ENCODE measurements at places on chromosomes 13 and 19. TPM values are rescaled to one million over a fixed set of nuclear protein-coding genes. Genes with fewer than 3 reads are reported as not detected.

GRCh38 chr13:97403893-97404750 is 29.8 kb upstream of the RAP2A start:
- no peak for DNase-seq
- no peak overlapping the region for H3K27ac ChIP-seq
- no peaks in the 10 kb centered on the region for H3K36me3 ChIP-seq

- no peak overlapping the region for H3K4me3 ChIP-seq
- DNase-seq, result no peak
- no peak overlapping the region for H3K27ac ChIP-seq
- no peaks in the 10 kb centered on the region for H3K36me3 ChIP-seq
- no peaks in the 10 kb centered on the region for H3K4me1 ChIP-seq
- H3K27me3 ChIP-seq, result no peaks in the 10 kb centered on the region
Measured at GRCh38 chr13:33218426-33218825, 67.1 kb downstream of the STARD13 start.

- DNase-seq, result peak; percentile 69
- peaks cover 26% of the 10 kb centered on the region for H3K4me1 ChIP-seq
- peak within 1 kb of the TSS; percentile 59 for H3K4me3 ChIP-seq
- H3K27ac ChIP-seq, result no peak within 1 kb of the TSS
- H3K27me3 ChIP-seq, result peaks cover 46% of the 10 kb centered on the region
Measured at GRCh38 chr19:55179606-55180484, at the start of gene SYT5. Gene SYT5 (minus strand): TSS chr19:55180289. CDS start chr19:55179041, 1,248 bp downstream.

DNA sequence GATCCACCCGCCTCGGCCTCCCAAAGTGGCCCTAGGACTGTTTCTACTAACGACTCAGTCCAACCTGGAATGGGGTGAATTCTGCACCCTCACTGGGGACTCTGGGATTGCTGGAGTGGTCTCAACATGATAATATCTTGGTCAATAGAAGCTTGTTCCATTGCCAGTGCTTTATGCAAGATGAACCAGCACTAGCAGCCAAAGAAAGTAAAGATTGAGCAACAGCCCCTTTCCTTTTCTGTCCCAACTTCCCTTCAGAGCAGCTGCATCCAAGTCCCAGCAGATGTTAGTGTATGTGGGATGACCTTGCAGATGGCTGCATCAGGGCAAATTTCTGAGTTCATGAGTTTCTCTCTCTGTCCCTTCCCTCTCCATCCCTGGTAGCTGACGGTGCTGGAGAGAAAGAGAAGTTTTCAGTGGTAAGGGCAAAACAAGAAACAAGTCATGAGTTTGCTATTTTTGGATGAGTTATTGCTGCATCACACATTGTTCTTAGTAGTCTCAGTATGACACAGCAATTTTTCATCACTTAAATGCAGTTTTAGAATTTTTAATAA is 183.6 kb upstream of the EDNRB start:
- no peak overlapping the region for H3K4me3 ChIP-seq
- no peaks in the 10 kb centered on the region for H3K27me3 ChIP-seq
- no peak for DNase-seq

GRCh38 chr19:35641515-35642151 is at the start of gene ETV2:
Gene ETV2 (plus strand): TSS chr19:35641745. CDS start chr19:35642461, 716 bp downstream.
- H3K27ac ChIP-seq, result peak within 1 kb of the TSS; percentile 66
- H3K4me3 ChIP-seq, result peak within 1 kb of the TSS; percentile 72
- H3K27me3 ChIP-seq, result no peaks in the 10 kb centered on the region
- peaks cover 38% of the 10 kb centered on the region for H3K4me1 ChIP-seq
- H3K36me3 ChIP-seq, result peaks cover 13% of the 10 kb centered on the region

DNA sequence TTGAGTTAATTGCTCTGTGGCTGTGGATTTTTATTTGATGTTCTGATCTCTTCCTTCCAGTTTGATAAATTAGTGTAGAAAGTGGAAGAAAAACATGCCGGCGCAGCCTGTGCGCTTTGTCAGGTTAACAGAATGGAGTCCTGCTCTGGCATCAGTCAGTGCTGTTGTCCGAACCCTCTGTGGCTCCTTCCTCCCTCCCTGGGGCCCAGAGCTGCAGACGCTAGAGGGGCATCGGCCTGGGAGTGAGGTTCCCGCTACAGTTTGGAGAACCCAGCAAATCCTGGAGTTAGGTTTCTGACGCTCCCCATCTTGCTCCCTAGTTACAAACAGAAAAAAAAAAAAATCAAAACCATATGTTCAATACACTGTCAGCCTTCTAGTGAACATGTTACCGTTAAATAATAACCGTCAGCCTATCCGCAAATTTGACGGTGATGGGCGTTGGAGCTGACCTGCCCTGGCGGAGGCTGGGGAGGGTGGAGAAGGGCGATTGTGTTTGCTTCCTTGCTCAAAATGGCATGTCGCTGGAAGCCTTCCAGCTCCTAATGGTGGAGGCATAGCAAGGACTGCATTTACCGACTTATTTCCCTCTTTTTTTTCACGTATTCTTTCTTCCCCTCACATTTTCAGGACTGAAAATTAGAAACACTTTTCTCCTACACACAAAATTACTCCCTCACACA is 13.6 kb downstream of the MBNL2 start:
- H3K27ac ChIP-seq, result no peak overlapping the region
- no peak overlapping the region for H3K4me3 ChIP-seq
- no peak for DNase-seq
- H3K36me3 ChIP-seq, result peaks cover 12% of the 10 kb centered on the region
- H3K4me1 ChIP-seq, result peaks cover 13% of the 10 kb centered on the region
- no peaks in the 10 kb centered on the region for H3K27me3 ChIP-seq

DNA sequence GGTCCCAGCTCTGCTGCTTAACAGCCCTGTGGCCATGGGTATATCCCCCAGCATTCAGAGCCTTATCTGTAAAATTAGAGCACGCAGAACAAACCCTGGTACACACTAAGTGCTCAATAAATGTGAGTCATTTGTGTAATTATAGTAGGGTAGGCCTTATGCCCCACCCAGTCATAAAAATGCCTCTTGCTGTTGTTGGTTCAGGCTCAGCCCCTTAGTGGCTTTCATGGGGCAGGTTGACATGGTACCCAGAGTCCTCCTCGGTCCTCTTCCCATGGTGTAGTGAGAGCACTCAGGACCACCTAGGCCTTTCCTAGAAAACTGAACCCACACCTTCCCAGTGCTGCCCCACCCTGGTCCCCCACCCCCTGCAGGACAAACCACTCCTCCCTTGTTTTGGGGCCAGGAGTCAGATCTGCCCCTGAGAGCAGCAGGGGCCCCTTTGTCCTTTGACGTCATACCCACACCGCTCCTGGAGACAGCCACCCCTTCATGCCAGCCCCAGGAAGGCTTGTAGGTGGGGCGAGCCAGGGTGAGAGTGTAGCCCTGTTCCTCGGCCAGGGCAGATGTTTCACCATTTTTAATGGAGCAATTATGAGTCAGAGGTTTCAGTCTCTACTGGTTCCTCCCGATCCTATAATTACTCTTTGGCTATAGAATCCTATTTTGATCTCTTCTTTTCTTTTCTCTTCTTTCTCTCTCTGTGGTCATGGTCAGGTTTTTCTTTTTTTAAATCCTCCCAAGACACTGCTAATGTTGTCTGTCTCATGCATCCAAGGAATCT is 36.8 kb downstream of the ACTN4 start:
- H3K4me3 ChIP-seq, result no peak overlapping the region
- H3K27ac ChIP-seq, result peak overlapping the region; percentile 82
- DNase-seq, result peak; percentile 20

GRCh38 chr19:33094436-33095067 is 13.6 kb downstream of the GPATCH1 start:
- no peak overlapping the region for H3K4me3 ChIP-seq
- DNase-seq, result no peak
- H3K27ac ChIP-seq, result no peak overlapping the region
- no peaks in the 10 kb centered on the region for H3K27me3 ChIP-seq

- no peaks in the 10 kb centered on the region for H3K27me3 ChIP-seq
- H3K4me1 ChIP-seq, result peaks cover 22% of the 10 kb centered on the region
- DNase-seq, result no peak
- H3K36me3 ChIP-seq, result peaks cover 66% of the 10 kb centered on the region
Measured at GRCh38 chr13:102677122-102677521, 17.7 kb downstream of the METTL21C start.

GRCh38 chr19:56617531-56617930 is 22.4 kb downstream of the ZNF71 start:
- DNase-seq, result no peak
- no peaks in the 10 kb centered on the region for H3K27me3 ChIP-seq
- no peaks in the 10 kb centered on the region for H3K4me1 ChIP-seq
- H3K27ac ChIP-seq, result no peak overlapping the region
- H3K4me3 ChIP-seq, result no peak overlapping the region

GRCh38 chr19:47243364-47243775 is 12.4 kb upstream of the BBC3 start:
- peak overlapping the region; percentile 92 for H3K27ac ChIP-seq
- no peak for DNase-seq
- peaks cover 30% of the 10 kb centered on the region for H3K4me1 ChIP-seq
- peaks cover 5% of the 10 kb centered on the region for H3K27me3 ChIP-seq
- peak overlapping the region; percentile 71 for H3K4me3 ChIP-seq
- H3K36me3 ChIP-seq, result no peaks in the 10 kb centered on the region

DNA sequence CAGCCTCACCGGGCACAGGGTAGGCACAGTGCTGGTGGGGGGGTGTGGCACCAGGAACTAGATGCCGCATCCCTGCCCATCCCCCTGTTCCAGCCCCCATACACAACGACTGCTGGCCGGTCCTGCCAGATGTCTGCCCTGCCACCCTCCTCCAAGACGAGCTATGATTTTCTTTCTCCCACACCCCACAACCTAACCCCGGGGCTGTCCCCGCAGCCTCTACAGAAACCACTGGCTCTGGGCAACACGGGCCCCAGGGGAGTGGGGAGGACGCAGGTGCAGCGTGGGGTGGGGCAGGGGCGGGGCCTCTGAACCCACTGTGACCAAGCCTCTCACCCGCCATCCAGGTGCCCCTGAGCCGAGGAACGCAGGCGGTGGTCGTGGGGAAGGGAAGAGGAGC is 15.5 kb downstream of the PGLS start:
- H3K36me3 ChIP-seq, result peaks cover 9% of the 10 kb centered on the region
- no peaks in the 10 kb centered on the region for H3K27me3 ChIP-seq
- no peak overlapping the region for H3K4me3 ChIP-seq

- peaks cover 13% of the 10 kb centered on the region for H3K36me3 ChIP-seq
- no peak overlapping the region for H3K27ac ChIP-seq
- no peaks in the 10 kb centered on the region for H3K27me3 ChIP-seq
- H3K4me1 ChIP-seq, result peaks cover 5% of the 10 kb centered on the region
- H3K4me3 ChIP-seq, result no peak overlapping the region
- no peak for DNase-seq
Measured at GRCh38 chr13:75836441-75836840, 200.3 kb downstream of the LMO7 start.

- DNase-seq, result no peak
- H3K4me1 ChIP-seq, result peaks cover 35% of the 10 kb centered on the region
- H3K4me3 ChIP-seq, result no peak overlapping the region
- H3K27ac ChIP-seq, result no peak overlapping the region
- no peaks in the 10 kb centered on the region for H3K27me3 ChIP-seq
- peaks cover 37% of the 10 kb centered on the region for H3K36me3 ChIP-seq
Measured at GRCh38 chr19:46919324-46919723, 58.5 kb downstream of the ARHGAP35 start.

- no peaks in the 10 kb centered on the region for H3K4me1 ChIP-seq
- peaks cover 8% of the 10 kb centered on the region for H3K27me3 ChIP-seq
- H3K36me3 ChIP-seq, result no peaks in the 10 kb centered on the region
- H3K4me3 ChIP-seq, result no peak overlapping the region
- DNase-seq, result no peak
Measured at GRCh38 chr13:31697290-31697689, 42.0 kb upstream of the RXFP2 start.

- no peak overlapping the region for H3K27ac ChIP-seq
- no peaks in the 10 kb centered on the region for H3K4me1 ChIP-seq
- no peak overlapping the region for H3K4me3 ChIP-seq
- DNase-seq, result no peak
- no peaks in the 10 kb centered on the region for H3K27me3 ChIP-seq
Measured at GRCh38 chr19:33458807-33459206, 62.8 kb downstream of the PEPD start.

- H3K27me3 ChIP-seq, result no peaks in the 10 kb centered on the region
- no peak overlapping the region for H3K4me3 ChIP-seq
Measured at GRCh38 chr13:100547791-100548201, 40.8 kb downstream of the GGACT start.

- no peaks in the 10 kb centered on the region for H3K36me3 ChIP-seq
- H3K4me3 ChIP-seq, result no peak overlapping the region
Measured at GRCh38 chr13:51811046-51811445, 7.1 kb upstream of the DHRS12 start.

DNA sequence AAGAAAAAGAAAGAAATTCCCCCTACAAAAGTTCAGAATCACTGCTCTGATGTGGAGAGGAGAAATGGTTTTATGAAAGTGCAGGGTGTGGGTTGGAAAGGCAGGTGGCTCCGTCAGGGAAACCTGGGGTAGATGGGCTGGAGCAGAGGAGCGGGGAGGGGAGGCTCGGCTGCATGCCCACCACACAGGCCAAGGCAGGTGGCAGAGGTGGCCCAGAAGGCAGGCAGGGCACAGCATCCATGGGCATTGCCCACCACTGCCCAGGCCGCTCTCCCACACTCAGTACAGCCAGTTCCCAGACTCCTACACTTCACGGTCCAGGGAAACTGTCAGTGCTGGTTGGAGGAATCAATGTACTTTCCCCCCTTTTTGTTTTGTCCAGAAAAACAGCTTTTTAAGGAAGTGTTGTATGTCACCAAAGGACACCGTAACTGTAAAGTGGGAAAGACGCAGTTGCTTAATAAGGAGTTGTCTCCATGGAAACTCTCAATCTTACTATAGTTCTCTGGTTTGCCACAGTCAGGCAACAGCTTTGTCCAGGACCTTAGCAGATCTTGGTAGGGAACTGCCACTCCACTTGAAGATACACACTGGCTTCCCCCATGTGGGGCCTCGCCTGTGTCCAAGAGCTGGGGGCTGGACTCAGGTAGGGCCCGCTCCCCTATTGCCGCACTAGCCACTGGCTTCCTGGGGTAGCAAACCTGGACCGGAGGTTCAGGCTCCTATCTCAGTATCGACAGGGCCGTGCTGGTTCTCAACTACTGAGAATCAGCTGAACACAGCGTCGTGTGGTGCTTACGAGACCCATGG is 82.9 kb downstream of the RAB20 start:
- H3K36me3 ChIP-seq, result no peaks in the 10 kb centered on the region
- H3K4me1 ChIP-seq, result no peaks in the 10 kb centered on the region
- H3K27ac ChIP-seq, result no peak overlapping the region
- peaks cover 4% of the 10 kb centered on the region for H3K27me3 ChIP-seq
- DNase-seq, result no peak
- no peak overlapping the region for H3K4me3 ChIP-seq

GRCh38 chr13:64332048-64332447 is 2898.1 kb downstream of the PCDH9 start:
- H3K27me3 ChIP-seq, result no peaks in the 10 kb centered on the region
- no peak overlapping the region for H3K27ac ChIP-seq
- no peak overlapping the region for H3K4me3 ChIP-seq
- H3K4me1 ChIP-seq, result no peaks in the 10 kb centered on the region

GRCh38 chr19:13860679-13861391 is 16.1 kb upstream of the NANOS3 start:
- H3K4me1 ChIP-seq, result peaks cover 38% of the 10 kb centered on the region
- DNase-seq, result no peak

The ERCC2 gene
- 17.3 TPM for total RNA-seq

The POU4F1 gene
- total RNA-seq, result 0.20 TPM

The GARIN5B gene
- total RNA-seq, result not detected

The C1QTNF9 gene
- total RNA-seq, result not detected

The ZNF528 gene
- total RNA-seq, result 19.4 TPM

The MAST3 gene
- 35.8 TPM for total RNA-seq

The GNG7 gene
- 1.2 TPM for total RNA-seq

Data from activated CD4-positive, alpha-beta T cell treated with anti-CD3 and anti-CD28 coated beads, Interleukin-2, amount 10 ng/mL, durations not matched to agents 7 days and 5 days (primary cell).